ENCODE measurements at places on chromosomes 1 and 21. TPM values are rescaled to one million over a fixed set of nuclear protein-coding genes. Genes with fewer than 3 reads are reported as not detected.

WNT3A gene
- total RNA-seq: not detected

KLHDC9 gene
- total RNA-seq: 3.5 TPM

TCHH gene
- total RNA-seq: 0.11 TPM

MYBPHL gene
- 0.54 TPM for total RNA-seq

NKAIN1 gene
- total RNA-seq: 0.79 TPM

CDA gene
- 2.7 TPM for total RNA-seq

ASCL5 gene
- not detected for total RNA-seq

REN gene
- total RNA-seq: not detected
